GDM1 (cell line): ENCODE measurements at places on chromosomes 16 and 17.

GRCh38 chr16:56354746-56355145, 70.6 kb downstream of the AMFR start:
- DNase-seq, result no peak

DNA sequence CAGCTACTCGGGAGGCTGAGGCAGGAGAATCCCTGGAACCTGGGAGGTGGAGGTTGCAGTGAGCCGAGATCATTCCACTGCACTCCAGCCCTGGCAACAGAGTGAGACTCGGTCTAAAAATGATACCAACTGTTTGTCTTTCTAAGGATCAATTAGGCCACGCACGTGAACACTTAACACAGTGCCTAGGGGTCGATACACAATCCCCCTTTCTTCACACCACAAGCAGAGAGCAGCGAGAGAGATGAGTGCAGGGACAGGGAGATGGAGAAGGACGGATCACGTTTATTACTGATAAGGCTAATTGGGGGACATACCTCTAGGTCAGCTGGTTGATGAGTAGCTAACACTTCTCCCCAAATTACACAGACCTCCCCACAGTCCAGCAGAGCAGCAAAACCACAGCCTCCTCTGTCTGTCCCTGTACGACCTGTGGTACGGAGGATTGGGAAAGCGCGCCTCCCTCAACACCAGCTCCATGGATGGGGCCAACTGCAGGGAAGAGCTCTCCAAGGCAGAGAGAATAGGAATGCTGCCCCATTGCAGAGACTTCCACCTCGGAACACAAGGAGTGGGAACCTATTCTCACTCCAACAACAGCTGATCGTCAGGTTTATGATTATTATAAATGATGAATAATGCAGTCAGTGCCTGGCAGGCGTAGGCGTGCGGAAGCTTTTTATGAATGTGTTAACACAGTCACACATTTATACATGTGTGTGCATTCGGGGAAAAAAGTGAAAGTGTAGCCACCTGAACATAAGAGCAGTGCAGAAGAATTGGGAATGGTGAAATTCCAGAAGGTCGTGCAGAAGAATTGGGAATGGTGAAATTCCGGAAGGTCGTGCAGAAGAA, 155.1 kb downstream of the C16orf95 start:
- DNase-seq, result no peak

DNA sequence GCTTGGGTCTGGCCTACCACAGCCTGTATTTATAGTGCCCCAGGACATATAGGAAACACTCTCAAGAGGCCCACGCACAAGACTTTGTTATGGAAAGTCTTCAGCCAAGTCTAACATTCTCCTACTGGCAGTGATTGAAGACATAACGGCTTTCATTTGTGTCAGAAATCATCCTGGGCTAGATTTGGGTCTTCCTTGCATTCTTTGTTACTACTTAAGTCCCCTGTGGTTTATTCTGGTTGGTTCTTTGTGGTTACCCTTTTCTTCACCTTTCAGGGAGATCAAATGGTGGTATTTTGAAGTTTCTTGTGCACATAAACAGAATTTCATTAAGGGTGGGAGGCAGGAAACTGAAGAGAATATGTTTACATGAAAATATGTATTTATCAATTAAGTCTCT, 37.7 kb downstream of the REXO5 start:
- no peak for DNase-seq

GRCh38 chr17:45334231-45334630, 17.4 kb upstream of the MAP3K14 start:
- DNase-seq, result no peak

- no peak for DNase-seq
These were observed 833 bp upstream of the BCAR1 start for GRCh38 chr16:75252049-75252864.

GRCh38 chr16:89041571-89042481, 51.8 kb upstream of the ACSF3 start:
- no peak for DNase-seq
